ENCODE measurements at places on chromosomes 16 and 17.
A peak's percentile ranks its signal among the peaks of the same experiment; 100 is the strongest.

DNA sequence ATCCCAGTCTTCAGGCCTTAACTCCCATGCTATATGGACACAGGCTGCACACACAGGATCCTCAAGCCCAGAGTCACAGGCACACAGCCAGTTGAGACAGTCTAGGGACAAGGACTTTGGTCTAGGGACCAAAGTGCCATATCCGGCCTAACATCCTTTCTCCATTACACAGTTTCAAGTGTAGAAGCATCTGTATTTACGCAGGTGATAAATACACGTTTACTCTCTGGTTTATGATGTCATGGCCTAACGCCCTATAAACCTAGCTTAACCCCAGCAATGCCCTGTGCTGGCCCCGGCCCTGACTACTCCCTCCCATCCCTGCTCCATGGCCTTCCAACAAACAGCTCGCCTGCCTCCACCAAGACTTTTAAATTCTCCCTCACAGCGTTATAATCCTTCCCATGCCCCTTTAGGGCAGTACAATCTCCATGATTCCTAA is 17.1 kb downstream of the CUEDC1 start:
- no peak for DNase-seq

DNA sequence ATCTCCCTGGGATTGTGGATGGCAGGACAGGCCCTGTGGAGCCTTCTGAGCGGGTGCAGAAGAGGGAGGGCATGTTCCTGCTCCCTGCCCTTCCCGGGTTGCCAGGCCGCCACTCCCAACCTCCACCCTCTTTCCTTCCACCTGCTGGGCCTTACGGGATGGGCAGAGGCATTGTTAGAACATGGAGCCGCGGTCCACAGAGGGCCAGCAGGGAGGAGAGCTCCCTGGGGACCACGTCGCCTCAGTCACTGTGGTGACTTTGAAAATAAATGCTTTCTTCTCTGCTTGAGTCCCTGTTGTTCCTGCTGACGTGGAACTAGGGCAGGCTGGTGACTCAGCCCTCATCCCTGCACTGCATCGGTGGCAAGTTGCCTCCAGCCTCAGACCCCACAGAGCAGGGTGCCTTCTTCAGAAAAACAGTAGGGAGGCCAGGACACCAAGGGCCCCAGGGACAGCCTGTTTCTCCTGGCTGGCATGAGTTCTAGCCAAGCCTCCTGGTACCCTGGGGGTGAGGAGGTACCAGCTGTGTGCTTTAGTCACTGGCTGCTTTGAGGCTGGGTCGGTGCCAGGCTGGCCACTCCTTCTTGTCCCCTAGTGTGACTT is 224.9 kb downstream of the SEC14L1 start:
- no peak for DNase-seq

DNA sequence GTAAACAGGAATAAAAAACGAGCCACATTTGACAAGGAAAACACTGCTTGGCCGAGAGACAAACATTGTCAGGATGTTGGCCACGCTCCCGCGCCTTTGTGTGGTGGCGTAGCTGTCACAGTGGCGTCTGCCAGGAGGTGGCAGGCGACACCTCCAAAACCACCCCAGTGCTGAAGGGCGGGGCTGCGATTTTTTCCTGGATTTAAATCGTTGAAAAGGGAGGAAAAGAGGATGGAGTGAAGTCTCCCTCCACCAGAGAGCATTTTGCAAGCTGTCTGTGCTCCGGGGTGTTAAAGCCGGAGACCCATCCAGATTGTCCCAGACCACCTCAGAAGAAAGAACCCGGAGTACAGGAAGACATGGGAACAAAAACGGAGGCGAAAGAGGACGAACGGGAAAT is 12.7 kb downstream of the MRM3 start:
- peak; percentile 67 for DNase-seq

DNA sequence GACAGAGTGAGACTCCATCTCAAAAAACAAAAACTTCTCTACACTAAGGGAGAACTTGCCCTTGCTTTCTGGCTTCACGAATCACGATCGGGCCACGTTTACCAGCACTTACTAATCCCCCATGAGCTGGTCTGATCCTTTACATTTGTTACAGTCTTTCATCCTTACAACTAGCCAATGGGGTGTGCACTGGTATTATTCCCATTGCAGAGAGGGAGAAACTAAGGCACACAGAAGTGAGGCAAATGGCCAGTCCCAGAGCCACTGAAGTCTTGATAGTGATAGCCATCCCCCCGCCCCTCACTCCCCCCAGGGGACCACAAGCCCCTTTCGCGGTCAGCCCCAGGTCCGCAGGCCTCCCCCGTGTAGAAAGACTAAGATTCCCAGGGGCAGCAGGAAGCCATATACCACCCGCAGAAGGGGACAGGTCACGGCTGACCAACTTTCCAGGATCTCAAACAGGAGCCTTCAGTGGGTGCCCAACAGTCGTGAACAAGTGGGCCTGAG is 868 bp downstream of the NATD1 start:
- DNase-seq = no peak

DNA sequence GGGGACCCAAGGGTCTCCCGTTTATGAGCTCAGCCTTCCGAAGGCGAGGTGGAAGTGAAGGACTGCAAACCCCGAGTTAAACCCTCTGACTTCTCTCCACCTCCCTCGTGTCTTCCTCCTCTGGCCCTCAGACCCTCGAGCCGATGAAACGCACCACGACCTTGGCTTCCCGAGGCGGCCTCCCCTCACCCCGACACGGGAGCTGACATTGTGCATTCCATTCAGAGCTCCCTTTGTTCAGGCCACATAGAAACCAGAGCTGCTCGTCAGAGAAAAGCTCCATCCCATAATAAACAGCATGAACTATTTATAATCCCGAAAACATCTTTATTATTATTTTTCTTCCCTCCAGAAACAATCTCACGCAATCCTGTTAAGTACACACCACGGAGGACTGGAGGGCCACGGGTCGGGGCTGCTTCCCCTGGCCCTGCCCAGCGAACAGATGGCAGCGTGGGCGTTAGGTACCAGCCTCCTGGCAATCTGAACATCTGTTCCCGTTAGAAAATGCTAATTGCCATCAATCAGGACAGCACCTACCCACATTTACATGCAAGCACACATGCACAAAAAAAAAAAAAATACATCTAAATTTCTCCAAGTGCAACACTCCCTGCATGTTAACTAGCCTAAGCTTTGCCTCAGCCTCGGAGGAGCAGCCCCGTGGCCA is 145.7 kb downstream of the RBFOX3 start:
- no peak for DNase-seq

DNA sequence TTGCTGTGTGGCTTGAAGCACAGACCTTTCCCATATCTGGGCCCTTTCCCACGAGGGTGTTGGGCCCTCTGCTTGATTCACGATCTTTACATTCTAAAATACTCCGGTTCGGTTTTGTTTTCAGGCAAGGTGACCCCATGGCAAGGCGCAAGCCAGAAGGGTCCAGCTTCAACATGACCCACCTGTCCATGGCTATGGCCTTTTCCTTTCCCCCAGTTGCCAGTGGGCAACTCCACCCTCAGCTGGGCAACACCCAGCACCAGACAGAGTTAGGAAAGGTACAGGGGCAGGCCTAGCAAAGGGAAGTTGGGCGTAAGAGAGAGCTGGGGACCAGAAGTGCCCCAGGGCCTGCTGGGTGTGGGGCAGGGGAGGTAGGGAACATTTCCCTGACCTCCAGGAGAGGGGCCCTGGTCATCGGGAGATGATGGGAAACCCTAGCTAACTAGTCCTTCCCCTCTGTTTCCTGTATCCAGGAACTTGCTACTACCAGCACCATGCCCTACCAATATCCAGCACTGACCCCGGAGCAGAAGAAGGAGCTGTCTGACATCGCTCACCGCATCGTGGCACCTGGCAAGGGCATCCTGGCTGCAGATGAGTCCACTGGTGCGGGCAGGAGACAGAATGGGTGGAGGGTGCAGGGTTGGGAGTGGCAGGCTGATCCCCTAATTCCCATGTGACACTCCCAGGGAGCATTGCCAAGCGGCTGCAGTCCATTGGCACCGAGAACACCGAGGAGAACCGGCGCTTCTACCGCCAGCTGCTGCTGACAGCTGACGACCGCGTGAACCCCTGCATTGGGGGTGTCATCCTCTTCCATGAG is 1.4 kb downstream of the ALDOA start:
- no peak for DNase-seq

DNA sequence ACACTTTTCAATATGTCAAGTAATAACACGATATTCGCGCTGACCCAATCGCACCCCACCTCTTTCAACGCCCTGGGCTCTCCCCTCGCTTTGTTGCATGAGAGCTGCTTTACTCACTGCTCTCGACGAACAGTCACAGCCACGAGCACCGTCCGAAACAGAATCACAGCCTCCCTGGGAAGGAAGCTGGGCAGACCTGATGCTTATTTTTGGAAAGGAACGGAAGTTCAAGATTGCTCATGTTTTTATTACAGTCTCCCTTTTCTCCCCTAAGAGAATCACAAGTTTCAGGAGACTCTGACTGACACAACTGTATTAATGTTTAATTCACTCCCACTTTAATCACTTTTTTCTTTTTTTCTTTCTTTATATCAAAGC is 67.8 kb downstream of the ANKRD11 start:
- DNase-seq = no peak

GRCh38 chr16:74909665-74910064 is 75.3 kb downstream of the WDR59 start:
- DNase-seq = no peak

DNA sequence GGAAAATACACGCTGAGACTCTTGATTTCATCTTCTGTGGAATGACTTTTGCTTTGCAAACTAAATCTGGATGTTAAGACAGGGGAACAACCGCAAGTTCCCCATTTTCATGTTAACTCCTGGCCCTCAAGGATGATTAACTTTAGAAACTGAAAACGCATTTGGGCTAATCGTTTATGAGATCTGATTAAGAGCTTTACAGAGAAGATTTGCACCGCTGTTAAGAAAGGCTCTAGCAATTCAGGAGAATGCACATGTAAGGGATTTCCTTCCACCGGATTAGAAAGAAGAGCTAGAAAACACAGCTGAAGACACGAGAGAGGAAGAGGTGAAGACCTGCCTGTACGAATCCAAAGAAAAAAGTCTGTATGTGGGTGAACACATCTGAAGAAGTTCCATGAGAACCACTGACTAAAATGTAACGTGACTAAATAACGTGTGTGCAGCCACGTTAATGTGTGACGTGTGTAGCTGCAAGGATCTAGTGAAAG is 106.4 kb downstream of the YPEL2 start:
- DNase-seq = no peak

DNA sequence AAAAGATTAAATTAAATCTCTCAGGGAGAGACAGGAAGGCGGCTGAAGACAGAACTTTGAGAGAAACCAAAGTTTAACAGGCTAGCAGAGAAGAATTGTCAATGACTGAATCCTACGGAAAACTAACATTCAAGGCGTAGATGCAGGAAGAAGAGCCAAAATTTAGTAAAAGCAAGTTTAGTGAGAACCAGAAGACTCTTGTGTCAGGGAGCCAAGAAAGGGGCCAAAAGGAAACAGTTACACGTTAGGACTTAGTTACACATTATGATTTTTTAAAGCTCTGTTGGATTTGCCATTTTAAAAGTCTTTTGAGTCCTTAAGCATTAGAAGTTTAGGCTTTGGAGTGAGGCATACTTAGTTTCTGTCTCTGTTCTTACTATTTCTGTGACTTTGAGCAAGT is 164.6 kb downstream of the CHD9 start:
- no peak for DNase-seq

GRCh38 chr16:84281074-84281473 is 13.6 kb upstream of the WFDC1 start:
- DNase-seq = no peak

- no peak for DNase-seq
Observed at GRCh38 chr17:82052638-82053059, 951 bp downstream of the GPS1 start.

DNA sequence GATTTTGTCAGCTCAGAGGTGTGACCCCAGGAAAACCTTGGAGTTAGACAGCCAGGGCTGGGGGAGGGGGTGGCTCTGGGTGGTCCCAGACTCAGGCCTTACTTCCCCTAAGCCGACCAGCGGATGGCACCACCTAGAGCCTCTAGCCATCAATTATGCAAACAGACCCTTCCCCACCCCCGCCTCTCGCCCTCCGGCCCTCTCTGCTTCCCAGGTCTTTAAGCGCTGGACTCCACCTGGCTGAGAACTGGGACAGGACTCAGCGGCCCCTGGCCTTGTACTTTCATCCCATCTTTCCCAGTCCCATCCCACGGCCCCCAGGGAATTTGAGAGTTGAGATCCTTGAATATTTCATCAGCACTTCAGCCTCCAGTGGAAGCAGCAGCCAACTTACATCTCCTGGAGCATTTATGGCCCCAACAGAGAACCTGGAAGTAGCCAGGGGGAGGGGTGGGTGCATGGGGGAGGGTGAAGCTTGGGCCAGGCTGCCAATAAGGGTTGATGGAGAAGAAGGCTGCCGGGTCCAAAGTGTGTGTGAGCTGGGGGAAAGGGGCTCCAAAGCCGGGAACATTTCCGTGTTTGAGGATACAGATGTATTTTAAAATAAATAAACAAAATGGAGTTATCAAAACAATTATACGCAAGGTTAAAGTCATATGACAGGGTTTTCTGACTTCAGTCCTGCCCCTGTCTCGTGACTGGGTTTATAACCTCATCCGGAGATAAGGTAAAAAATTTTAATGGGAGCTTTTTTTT is 7.5 kb upstream of the JUP start:
- no peak for DNase-seq

- DNase-seq = no peak
Observed at GRCh38 chr17:51427323-51427811, 167.0 kb downstream of the UTP18 start.

DNA sequence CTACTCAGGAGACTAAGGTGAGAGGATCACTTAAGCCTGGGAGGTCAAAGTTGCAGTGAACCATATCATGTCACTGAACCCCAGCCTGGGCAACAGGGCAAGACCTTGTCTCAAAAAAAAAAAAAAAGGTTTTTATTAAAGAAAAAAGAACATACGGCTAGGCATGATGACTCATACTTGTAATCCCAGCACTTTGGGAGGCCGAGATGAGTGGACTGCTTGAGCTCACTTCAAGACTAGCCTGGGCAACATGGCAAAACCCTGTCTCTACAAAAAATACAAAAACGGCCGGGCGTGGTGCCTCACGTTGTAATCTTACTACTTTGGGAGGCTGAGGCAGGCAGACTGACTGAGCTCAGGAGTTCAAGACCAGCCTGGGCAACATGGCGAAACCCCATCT is 38.4 kb downstream of the RANBP10 start:
- no peak for DNase-seq

DNA sequence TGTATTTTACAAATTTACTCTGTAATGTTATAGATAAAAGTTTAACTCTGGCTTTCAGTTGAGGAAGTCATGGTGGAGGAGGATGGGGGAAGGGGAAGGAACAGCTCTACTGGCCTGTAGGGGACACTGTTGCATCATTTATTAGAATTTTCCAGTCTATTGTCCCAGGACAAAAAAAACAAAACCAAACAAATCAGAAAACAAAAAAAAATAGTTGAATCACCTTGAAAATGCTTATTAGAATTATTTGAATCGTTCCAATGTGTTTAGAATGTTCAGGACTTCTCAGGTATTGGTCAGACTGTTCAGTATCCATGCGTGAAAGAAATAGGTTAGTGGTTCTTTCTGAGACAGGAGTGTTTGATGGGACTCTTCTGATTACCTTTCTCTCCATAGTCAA is 242.0 kb downstream of the FTO start:
- DNase-seq = no peak

- DNase-seq = no peak
Observed at GRCh38 chr17:58153046-58153445, 4.9 kb downstream of the OR4D1 start.

- DNase-seq = no peak
Observed at GRCh38 chr16:85002608-85003007, 8.7 kb downstream of the ZDHHC7 start.
